ENCODE measurements at places on chromosomes 3 and 15. TPM values are rescaled to one million over a fixed set of nuclear protein-coding genes. Genes with fewer than 3 reads are reported as not detected.
A peak's percentile ranks its signal among the peaks of the same experiment; 100 is the strongest.

GRCh38 chr15:28094732-28095521 lies 4.2 kb downstream of the OCA2 start:
- ATAC-seq, result peak; percentile 4

DNA sequence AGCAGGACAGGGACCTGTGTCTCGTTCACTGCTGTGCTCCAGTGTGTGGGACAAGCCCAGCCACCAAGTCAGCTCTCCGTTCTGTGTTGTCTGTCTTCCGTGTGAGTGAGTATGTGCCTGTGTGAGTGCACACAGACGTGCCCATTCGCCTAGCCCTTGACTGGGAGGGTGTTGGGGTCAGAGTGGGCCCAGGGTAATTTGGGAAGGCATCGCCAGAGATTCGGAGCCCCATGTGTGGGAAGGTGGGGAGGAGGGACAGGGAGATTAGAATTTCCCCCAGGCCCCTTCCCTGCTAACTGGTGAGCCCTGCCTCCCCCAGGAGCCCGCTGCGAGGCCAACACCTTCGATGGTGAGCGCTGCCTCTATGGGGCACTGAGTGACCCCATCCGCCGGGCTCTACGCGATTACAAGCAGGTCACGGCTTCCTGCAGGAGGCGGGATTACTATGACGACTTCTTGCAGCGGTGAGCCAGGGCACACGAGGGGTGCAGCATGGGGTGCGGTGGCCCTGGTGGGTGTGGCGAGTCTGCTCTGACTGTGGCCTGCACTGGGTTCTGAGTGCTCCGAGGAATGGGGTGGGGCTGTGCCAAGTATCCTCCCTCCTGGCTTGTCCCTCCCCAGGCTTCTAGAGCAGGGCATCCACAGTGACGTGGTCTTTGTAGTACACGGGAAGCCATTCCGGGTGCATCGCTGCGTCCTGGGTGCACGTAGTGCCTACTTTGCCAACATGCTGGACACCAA lies 3.1 kb downstream of the ABTB1 start:
- ATAC-seq, result no peak

DNA sequence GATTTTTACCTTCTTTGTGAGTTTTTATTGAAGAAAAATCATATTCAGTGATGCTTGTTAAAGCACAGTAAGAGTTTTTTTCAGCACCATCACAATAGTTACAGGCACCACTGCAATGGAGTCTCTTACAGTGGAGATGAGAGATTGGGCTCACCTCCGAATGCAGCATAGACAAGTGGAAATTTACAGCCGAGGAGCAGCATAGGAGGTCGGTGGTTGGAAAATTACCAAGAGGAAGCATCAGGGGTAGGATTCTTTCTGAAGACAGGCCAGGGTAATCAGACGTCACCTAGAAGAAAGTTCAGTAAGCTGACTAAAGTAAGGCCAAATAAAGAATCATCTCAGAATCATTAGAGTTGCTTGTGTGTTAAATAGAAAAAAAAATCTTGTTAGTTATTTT lies 491.6 kb downstream of the RBMS3 start:
- ATAC-seq, result no peak

Gene CFAP100
- not detected for total RNA-seq

Gene ABCF3
- 31.8 TPM for total RNA-seq

DNA sequence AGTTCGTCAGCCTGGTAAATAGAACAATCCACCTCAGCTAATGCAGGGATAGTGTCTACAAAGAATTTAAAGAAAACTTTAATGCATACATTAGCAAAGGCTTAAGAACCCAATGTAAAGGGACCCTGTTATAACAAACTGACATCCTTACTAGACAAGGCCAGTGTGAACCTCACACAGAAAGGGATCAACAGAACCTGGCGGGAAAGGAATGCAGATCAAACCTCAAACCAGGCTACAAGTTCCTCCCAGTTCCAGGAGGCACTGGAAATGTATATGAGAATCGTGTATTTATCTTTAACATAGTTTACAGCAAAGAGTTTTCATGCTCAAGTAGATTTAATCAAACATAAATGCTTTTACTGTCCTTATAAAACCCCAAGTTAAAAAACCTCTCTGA lies 37.6 kb upstream of the ATP11B start:
- ATAC-seq, result no peak

Gene C3orf62
- 14.9 TPM for total RNA-seq

Gene DUT
- 155 TPM for total RNA-seq

GRCh38 chr3:186141790-186142189 lies 32.9 kb upstream of the ETV5 start:
- ATAC-seq, result no peak

Gene PDZRN3
- 305 TPM for total RNA-seq

DNA sequence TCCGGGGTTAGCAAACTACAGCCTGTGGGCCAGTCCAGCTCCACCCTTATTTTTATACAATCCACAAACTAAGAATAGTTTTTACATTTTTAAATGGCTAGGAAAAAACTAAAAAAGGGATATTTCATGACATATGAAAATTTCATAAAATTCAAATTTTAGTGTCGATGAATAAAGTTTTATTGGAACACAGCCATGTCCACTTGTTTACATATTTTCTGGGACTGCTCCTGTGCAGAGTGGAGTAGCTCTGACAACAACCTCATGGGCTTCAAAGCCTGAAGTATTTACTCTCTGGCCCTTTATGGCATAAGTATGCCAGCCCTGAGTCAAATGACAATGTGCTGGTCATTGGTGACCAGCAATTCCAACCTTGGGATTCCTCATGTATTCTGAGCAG lies 17.2 kb downstream of the EFCC1 start:
- ATAC-seq, result no peak

- ATAC-seq, result no peak
Observed at GRCh38 chr15:74389241-74390048, 22.0 kb upstream of the CYP11A1 start.

DNA sequence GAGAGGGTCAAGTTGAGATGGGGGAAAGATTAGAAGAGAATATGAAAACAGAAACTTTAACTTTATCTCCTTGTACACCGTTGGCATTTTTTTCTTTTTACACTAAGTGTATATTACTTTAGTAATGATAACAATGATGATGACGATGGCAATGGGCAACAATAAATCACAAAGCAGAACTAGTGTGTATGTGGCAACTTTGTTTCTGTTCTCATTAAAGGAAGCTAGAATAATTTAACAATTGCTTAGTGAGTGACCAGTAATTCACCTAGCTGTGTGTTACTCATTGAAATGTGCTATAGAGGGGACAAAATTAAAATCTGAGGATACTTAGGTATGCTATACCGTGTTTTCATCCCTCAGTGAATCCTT lies 318.5 kb upstream of the TBL1XR1 start:
- ATAC-seq, result peak; percentile 4

DNA sequence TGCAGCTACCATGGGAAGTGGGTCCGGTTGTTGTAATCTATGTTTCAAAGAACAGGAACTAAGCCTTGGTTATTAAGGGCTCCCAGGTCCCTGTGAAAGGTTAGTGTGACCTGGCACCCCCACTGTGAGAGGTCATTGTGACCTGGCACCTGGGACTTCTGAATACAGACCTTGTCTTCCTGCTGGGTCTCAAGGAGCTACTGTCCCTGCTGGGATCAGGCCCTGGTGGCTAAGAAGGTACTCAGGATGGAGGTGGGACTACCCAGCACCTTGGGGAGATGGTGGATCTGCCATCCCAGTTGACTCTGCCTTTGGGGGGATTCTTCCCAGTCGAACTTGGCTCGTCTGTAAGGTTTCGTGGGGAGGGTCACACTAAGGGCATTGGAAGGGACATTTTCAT lies 10.3 kb upstream of the SLCO2A1 start:
- no peak for ATAC-seq

DNA sequence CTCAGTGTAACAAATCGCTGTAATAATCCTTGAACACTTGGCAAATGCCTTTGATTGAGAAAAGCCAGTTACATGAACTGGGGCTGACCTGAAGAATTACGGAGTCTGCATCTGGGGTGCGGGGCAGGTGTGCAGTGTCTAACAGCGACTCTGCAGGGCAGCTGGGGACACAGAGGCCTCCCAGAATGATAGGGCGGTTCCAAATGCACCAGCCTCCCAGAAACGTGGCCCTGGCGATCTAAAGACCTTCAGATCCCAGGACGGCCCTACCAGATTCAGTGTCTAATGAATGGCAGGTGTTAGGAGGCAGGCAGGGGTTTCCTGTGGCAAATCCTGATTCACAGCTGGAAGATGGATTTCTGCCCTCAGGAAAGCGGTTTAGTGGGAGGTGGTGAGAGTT lies 100.5 kb upstream of the RGMA start:
- ATAC-seq, result no peak

- ATAC-seq, result peak; percentile 70
Observed at GRCh38 chr3:124829178-124829818, 57.9 kb downstream of the ITGB5 start.

Gene LSAMP
- total RNA-seq, result 4.0 TPM

- ATAC-seq, result no peak
Observed at GRCh38 chr15:99149366-99149765, 44.5 kb downstream of the SYNM start.

Gene IQCH
- not detected for total RNA-seq

Gene ATP2C1
- 36.7 TPM for total RNA-seq

Gene NTRK3
- total RNA-seq, result 1.9 TPM

DNA sequence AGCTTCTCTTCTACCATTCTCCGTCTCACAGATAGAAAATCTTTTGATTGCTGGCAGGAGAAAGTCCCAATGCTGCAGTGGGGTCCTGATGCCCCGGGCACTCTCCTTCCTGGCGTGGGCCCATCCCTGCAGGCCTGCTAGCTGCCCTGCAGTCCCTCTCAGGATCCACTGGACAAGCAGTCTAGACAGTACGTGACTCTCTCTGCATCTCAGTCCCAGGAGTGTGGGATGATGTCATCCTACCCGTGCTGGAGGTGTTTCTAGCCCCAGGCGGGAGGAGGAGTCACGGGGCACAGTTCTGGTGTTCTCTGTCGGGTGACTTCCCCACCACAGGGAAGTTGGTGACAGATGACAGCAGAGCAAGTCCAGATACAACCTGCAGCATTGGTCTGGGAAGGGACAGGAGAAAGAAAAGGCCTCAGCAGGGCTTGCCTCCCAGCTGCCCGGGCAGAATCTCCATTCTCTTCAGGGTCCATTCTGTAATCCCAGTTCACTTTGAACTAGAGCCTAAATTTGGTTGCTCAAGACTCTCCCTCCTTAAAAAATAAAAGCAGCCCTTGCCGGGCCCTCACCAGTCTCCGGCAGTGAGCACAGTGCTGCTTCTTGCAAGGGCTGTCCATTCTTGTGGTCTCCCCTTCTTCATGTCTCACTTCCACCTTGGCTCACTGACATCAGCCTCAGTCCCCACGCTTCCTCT lies 30.6 kb downstream of the SLC28A1 start:
- peak; percentile 66 for ATAC-seq

DNA sequence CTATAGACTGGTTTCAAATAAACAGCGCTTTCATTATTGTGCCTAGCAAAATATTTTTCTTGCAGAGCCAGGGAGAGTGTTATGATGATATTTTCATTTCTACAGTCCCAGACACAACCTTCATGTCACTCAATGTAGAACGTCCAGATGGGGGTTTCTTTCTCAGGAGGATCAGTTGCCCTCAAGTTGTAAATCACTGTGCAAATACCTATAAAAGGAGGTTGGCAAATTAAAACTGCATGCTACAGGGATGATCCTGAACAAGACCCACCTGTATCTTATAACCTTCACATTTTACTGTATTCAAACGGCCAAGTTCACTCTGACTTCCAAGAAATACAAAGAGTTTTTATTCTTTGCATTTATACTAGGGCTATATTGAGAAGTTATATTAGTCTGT lies 486.0 kb downstream of the EDEM1 start:
- no peak for ATAC-seq

DNA sequence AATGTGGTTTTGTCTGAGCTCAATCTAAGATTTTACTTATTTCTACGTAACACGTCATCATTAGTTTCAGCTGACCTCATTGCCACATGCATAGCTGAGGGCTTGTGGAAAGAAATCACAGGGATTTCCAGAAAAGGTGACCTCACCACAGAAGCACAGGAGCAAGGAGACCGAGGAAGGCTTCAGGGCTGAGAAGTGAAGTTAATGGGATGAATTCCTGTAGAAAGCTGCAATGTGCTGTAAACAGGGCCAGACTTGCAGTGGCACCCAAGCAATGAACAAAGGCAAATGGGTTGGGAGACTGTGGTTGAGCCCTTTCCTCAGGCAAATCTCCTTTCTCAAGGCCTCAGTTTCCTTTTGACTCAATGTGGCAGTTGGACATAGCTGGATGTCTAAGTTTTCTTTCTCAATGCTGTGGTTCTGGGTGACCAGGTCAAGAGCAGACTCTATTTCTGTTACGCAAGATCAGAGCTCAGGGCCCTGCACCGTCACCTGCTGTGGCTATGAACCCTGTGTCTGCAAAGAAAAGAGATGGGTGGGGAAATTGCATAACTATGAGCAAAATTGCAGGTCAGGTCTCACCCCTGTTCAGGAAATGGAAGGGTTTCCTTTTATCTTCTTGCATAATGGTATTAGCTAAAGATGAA lies 252.2 kb upstream of the TBL1XR1 start:
- ATAC-seq, result no peak

DNA sequence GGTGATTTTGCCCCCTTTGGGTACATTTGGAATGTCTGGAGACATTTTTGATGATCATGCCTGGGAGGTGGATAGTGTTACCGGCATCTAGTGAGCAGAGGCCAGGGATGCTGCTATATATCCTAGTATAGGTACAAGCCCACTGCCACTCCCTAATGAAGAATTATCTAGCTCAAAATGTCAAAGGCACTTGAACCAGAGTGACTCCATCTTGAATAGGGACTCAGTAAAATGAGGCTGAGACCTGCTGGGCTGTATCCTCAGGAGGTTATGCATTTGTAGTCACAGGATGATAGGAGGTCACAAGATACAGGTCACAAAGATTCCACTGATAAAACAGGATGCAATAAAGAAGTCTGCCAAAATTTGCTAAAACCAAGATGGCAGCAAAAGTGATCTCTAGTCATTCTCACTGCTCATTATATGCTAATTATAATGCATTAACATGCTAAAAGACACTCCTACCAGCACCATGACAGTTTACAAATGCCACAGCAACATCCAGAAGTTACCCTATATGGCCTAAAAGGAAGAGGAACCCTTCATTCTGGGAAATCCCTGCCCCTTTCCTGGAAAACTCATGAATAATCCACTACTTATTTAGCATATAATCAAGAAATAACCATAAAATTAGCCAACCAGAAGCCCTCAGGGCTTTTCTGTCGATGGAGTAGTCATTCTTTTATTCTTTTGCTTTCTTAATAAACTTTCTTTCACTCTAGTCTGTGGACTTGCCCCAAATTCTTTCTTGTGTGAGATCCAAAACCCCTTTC lies 40.0 kb upstream of the FAM3D start:
- no peak for ATAC-seq

DNA sequence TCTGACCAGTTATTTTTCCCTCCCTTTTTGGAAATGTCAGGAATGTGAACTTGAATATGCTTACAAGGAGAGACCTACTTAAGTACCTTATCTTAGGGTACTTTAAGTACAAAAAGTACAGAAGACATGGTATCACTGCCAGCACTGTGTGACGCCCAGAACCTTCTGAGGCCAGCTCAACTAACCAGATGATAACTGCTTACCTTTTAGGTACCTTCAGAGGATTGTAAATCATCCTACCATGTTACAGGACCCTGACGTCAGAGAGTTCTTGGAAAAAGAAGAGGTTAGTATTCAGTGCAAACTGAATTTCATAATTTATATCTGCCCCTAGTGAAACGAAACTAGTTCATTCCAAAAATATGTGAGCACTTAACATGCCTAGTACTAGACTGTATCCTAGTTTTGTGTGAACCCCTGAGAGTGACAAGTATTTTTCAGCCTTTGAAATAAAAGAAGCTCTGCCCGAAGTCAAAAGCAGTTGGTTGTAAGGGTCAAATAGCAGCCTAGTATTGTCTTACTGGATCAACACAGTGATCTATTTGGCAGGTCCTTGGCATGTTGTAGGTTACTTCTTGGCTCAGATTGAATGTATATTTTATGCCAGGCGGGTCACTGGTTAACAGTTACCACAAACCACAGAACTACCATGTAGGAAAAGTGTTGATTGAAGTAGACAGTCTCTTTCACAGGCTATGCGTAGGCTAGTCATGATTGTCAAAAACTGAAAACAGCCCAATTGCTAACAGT lies 23.8 kb upstream of the SNX22 start:
- no peak for ATAC-seq
